ENCODE measurements at places on chromosomes 2 and 18.

DNA sequence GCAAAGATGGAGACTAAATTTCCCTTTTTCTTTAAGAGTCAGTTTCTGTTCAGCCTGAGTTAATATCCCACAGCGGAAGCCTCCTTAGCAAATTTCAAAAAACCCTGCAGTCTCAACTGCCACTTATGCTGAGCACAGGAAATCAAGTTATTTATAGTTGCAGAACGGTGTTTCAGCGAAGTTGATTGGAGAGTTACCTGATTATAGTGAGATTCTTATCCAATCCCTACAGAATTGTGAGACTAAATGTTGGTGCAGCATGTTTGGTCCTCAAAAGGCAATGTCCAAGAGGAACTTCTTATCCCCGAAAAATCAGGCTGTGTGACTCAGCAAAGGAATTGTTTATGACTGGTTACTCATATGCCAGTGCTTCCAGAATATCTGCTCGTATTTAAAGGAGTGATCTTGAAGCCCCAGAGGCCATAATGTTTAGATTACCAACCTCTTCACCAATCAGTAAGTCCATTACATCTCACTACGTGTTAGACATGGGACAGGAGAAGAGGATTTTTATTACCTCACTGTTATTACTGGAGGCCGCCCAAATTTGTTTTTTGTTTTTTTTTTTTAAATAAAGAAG lies 67.9 kb downstream of the LRRFIP1 start:
- DNase-seq, result no peak

DNA sequence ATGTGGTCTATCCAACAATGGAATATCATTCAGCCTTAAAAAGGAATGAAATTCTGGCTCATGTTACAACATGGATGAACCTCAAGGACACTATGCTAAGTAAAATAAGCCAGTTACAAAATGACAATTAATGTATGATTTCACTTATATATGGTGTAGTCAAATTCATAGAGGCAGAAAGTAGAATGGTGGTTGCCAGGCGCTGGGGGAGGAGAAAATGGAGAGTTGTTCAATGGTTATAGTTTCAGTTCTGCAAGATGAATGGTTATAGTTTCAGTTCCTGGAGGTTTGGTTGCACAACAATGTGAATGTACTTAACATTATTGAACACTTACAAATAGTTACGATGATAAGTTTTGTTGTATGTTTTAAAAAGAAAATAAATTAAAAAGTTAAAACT lies 79.2 kb upstream of the IL1R2 start:
- no peak for DNase-seq

GRCh38 chr2:133641942-133642725 lies 73.9 kb upstream of the NCKAP5 start:
- DNase-seq, result no peak

DNA sequence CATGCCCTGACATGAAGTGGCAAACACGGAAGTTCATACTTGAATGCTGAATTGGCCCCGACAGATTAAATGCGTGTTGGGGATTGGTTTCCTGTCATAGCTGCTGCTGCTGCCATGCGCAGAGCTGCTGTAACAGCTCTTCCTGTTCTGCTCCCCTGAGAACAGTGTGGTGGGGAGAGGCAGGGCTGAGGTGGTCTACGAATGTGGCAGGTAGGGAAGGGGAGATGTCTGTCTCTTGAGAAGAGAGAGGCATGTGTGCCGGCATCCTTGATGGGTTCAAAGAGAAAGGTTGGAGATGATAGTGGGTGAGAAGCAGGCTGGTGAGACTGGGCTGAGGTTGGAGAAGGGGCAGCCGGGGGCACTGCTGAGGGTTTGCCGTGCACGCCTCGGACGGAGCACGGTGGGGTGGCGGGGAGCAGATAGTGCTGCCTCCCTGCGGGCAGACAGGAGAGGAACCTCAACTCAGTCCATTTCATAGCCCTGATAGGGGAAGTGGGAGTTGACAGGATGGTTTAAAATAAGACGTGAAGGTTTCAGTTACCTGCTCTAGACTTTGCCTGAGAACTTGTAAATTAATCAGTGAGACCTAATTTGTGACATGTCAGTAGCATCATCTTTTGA lies 46.1 kb downstream of the TMEM185B start:
- DNase-seq, result no peak

- no peak for DNase-seq
These were observed 63.8 kb downstream of the CSRNP3 start for GRCh38 chr2:165533331-165533730.

DNA sequence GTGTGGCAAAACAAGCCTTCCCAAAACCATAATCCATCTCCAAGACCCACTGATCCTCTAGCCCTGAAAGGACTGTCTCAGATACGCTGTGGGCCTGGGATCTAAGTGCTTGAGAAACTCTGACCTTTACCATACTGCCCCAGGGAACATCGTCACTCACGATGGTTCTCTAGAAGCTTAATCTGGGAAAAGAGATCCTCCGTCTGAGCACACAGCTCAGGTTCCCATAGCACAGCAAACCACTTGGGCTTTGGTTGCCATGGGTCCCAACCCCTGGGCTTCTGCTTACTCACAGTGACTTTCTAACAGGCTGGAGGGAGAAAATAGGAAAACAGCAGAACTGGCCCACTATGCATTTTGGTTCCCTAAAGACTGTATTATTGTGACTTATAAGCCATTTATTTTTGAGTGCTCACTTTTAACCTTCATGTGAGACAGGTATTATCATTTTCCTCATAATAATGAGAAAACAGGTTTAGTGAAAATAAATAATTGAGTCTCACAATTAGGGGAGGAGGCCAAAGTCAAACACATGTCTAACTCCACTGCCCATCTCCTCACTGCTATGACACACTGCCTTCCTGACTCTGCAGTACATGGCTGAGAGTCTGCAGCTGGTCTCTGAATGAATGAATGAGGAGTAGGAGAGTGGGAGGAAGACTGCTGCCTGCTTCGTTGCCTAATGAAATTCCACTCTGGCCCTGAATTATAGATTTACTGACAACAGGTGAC lies 46.7 kb downstream of the REEP1 start:
- no peak for DNase-seq

DNA sequence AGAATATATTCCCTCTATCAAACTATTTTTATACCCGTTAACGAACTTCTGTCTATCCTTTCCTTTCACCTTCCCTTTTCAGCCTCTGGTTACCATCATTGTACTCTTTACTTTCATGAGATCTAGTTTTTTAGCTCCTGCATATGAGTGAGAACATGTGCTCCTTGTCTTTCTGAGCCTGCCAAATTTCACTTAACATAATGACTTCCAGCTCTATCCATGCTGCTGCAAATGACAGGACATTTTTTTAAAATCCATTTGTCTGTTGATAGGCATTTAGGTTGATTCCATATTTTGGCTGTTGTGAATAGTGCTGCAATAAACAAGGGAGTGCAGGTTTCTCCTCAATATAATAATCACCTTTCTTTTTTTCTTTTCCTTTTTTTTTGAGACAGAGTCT lies 8.2 kb upstream of the CCDC195 start:
- no peak for DNase-seq

- DNase-seq, result no peak
These were observed 4.1 kb upstream of the TMEM177 start for GRCh38 chr2:119674711-119675500.

GRCh38 chr18:11873670-11874340 lies 22.6 kb downstream of the CHMP1B start:
- no peak for DNase-seq

DNA sequence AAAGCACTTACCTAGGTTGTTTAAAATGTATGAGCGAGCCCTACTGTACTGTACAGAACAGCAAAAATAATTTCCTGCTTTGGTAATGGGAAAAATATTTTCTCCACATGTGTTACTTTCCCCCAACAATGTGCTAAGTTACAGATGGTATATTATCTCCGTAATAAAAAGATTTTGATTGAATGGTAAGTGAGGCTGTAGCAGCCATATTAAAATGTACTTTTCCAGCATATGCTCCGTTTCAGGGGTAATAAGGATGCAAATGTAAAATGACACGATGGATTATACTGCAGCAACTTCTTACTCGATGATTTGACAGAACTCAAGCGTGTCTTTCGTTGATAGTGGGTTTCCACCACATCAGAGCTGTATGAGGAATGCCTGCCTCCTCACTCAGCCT lies 50.5 kb downstream of the OSBPL6 start:
- no peak for DNase-seq

- no peak for DNase-seq
These were observed 12.6 kb downstream of the LDLRAD4 start for GRCh38 chr18:13231151-13231550.

GRCh38 chr2:123993728-123994323 lies 31.3 kb upstream of the CNTNAP5 start:
- DNase-seq, result no peak

- no peak for DNase-seq
These were observed 226.3 kb upstream of the SOX11 start for GRCh38 chr2:5465859-5466258.

GRCh38 chr18:75658330-75658729 lies 230.8 kb upstream of the SMIM21 start:
- DNase-seq, result no peak

DNA sequence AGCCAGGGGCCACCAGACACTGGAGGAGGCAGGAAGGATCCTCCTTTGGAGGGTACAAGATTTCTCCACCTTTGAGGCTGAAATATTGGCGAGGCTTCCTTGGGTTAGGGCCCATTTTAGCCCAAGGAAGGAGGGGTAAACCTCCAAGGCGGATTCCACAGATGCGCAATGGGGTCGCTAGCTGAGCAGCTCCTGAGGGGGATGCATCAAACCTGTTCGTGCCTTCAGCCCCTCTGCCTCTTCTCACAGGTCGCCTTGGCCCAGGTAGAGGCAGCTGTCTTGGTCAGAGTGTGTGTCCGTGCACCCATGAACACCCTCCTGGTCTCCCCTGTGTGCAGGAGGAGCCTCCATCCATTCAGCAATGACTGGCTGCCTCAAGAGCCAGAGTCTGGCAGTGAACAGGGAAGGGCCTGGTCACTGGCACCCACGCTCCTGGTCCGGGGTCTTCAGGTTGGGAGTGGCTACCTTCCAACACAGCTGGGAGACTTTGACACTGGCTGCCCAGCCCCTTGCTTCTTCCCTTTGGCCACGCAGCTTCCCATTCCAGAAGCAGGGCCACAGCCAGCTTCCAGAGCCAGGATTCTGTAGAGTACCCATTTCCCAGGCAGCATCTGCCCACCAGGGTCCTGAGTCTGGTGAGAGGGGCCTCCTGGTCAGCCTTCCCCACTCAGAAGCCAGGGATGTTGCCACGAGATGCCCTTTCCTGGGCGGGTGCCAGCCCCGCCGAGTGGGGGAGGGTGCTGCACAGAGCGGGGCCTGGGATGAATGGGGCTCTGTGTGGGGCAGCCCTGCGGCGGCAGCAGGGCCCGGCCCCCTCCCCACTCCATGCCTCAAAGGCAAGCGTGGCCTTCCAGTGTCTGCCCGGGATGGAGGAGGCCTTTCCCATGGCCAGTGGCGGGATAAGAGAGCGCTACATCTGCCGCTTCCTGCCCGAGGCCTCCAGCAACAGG lies 95.8 kb upstream of the GPC1 start:
- no peak for DNase-seq

GRCh38 chr2:232466221-232466620 lies 10.3 kb downstream of the ALPI start:
- no peak for DNase-seq

DNA sequence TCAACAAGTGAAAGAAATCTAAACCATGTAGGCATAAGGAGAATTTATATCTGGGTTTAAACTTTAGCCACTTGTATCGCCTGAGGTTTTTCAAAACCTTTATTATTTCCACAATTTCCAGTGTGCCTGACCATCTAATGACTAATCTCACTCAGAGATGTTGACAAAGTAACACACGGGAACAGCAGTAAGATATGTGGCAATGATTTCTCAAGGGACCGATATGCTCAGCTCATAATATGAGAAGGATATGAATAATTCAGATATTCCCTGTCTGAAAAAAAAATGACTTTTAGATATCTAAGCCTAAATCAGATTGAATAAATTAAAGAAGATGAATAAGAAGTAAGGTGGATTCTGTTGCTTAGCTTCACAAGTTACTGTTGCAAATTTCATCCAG lies 43.5 kb downstream of the TMEM163 start:
- no peak for DNase-seq

DNA sequence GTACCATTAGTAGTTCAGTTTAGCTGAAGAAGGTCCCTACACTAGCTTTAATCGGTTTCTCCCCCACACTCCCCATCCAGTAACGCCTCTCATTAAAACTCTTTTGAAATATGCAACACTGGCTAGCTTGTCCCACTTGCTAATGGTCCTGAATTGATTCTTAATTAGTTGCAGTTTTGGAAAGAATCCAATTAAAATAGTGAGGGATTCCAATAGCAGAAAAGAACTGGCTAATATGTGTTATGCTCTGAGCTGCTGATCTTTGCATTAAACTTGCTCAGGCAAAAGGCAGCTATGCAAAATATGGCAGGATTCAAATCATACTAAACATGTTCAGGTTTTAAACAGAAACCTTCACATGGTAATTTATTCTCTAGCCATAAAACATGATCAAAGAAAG lies 252.5 kb upstream of the HNRNPA3 start:
- DNase-seq, result no peak

DNA sequence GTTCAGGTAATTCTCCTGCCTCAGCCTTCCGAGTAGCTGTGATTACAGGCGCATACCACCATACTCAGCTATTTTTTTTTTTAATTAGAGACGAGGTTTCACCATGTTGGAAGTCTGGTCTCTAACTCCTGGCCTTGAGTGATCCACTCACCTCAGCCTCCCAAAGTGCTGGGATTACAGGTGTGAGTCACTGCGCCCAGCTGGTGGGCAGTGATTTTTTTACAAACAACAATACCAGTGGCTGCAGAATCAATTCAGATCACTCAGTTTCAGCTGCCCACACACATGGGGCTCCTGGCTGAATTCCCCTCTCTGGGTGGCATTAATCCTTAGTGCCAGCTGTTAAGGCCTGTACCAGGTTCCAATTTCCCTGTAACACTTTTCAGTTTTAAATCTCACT lies 13.3 kb upstream of the CYRIA start:
- DNase-seq, result no peak

GRCh38 chr2:73264332-73264606 lies 20.0 kb downstream of the FBXO41 start:
- no peak for DNase-seq

GRCh38 chr2:150470435-150470834 lies 17.0 kb downstream of the RND3 start:
- DNase-seq, result no peak

GRCh38 chr2:25566694-25567093 lies 106.7 kb downstream of the DTNB start:
- DNase-seq, result no peak

DNA sequence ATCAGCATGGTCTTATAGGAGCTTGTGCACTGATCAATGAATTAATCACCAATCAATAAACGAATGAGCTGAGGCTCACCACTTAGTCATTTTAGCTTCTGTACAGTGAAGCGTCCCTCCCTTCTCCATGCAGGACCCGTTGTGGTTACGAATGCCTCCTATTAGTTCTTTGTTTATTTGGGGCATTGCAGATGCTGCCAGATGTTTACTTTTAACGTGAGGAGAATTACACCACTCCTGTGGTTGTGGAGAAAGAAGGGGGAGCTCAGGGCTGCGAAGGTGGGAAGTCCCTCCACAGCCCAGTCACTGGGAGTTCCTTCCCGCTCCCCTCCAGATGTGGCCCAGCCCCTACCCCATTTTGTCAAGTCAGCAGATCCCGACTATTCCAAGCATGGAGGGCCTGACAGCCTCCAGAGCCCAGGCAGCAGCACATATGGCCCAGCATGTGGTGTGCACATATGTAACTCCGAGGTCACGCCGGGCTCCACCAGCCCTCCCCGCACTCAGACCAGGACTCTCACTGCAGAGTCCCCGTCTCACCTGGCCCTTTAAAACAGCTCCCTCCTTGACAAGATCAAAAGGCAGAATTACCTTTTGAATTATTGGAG lies 20.9 kb downstream of the PKDCC start:
- no peak for DNase-seq

Data from right atrium auricular region (tissue), 2 donors.